GM04504 (cell line): ENCODE measurements at places on chromosomes 2 and 18.

DNA sequence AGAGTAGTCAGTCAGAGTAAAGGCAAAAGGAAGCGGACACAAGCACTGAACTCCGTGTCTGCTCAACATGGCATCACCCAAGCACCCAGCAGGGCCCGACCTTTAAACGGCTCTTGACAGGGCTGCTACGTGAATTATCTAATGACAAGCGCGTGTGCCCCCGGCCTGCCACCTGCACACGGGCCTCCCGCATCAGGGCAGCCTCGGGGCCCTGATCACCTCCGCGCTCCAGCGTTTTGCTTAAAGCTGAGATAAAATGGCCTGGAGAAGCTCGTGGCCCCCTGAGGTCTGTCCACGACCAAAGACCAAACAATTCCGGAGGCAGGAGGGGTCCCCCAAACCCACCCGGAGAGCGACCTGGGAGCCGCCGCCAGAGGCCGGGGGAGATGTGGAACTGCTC, 376 bp downstream of the NDUFA10 start:
- DNase-seq = no peak

GRCh38 chr2:8571301-8571791, 110.5 kb upstream of the ID2 start:
- DNase-seq = no peak

- no peak for DNase-seq
These were observed 13.5 kb upstream of the PRLH start for GRCh38 chr2:237552908-237553307.

GRCh38 chr2:222052934-222053367, 245.8 kb downstream of the PAX3 start:
- DNase-seq = no peak

DNA sequence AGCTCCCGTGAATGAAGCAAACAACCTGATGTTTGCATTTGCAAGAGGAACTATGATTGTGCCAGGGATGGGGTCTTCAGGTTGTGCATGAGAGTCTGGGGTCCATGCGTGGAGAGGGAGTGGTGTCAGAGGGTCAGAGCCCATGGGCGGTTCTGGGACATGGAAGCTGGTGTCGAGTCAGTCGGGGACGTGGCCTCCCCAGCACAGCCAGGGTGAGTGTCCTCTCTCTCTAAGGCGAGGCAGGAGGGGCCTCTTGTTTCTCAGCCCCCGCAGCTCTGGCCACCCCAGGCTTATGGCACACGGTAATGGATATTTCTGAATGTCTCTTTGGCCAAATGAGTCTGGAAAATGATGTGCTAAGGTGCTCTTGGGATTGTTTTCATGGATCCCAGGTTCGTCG, 118.6 kb downstream of the RTP5 start:
- DNase-seq = no peak

DNA sequence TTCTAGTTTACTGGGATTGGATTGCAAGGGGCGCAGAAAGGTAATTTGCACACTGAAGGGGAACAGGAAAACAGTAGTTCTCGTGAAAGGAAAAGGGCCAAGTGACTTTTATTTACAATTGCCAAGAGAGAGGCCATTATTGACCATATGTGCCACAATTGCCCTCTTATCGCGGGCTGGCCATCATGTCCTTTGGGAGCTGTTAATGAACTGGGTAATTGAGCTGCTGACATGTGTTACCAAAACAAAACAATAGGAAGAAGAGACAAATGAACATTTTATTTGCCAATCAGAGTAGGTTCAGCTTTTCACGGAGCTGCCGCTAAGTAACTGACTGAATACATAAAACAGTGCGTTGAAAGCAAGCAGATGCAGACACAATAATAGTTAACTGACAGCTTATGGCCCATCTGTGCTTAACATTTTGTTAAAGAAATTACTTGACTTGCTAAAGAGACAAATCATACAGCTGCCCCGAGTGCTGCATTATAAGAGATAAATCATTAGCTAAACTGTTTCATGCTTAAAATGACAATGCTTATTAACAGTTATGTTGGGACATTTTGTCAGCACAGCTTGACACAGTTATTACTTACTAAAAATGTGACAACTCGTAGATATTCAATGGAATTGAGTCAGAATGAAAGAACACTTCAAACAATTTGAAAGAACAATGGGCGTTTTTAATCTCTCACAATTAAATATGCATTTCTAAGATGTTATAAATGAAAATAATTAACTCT, 57.5 kb downstream of the PAX3 start:
- no peak for DNase-seq

GRCh38 chr2:239121600-239122012, 273.7 kb downstream of the TWIST2 start:
- DNase-seq = no peak

GRCh38 chr2:70947556-70948184, 12.0 kb downstream of the ATP6V1B1 start:
- DNase-seq = peak; percentile 19
